ENCODE measurements at places on chromosomes 6 and 20.

DNA sequence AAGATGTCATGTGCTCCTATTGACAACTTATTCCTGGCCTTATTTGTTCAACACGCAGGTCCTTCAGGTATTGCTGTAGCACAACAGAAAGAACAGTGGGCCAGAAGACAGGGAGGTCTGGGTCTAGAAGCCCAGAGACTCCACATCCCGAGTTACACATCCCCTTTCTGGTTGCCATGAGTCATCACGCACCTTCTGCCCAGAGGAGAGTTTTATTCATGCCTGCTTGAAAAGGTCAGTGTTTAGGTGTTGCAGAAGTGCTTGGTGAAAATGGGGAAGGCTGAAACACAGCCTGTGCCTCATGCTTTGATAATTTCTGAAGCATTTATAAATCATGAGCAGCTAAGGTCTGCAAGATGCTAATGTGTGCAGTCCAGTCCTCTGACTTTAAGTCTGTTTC lies 256.4 kb downstream of the GMPR start:
- no peak for DNase-seq

- no peak for DNase-seq
These were observed 81.1 kb upstream of the SLCO4A1 start for GRCh38 chr20:62561182-62561581.

- no peak for DNase-seq
These were observed 1.1 kb downstream of the CRIP3 start for GRCh38 chr6:43307451-43308100.

- no peak for DNase-seq
These were observed 35.2 kb downstream of the HFE start for GRCh38 chr6:26122402-26122792.

DNA sequence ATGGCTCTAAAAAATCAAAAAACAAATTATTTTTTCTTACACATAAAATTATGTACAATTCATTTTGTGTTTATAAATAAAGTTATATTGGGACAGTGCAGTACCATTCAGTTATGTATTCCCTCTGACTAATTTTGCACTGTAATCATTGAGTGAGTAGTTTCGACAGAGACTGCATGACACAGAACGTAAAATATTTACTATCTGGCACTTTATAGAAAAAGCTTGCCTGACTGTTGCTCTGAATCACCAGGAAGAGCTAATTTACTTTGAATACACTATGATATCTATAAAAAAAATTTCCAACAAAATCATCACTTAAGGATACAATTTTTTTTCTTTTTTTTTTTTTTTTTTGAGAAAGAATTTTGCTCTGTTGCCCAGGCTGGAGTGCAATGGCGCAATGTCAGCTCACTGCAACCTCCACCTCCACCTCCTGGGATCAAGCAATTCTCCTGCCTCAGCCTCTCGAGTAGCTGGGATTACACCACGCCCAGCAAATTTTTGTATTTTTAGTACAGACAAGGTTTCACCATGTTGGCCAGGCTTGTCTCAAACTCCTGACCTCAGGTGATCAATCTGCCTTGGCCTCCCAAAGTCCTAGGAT lies 11.0 kb upstream of the KHDC1L start:
- DNase-seq: no peak

DNA sequence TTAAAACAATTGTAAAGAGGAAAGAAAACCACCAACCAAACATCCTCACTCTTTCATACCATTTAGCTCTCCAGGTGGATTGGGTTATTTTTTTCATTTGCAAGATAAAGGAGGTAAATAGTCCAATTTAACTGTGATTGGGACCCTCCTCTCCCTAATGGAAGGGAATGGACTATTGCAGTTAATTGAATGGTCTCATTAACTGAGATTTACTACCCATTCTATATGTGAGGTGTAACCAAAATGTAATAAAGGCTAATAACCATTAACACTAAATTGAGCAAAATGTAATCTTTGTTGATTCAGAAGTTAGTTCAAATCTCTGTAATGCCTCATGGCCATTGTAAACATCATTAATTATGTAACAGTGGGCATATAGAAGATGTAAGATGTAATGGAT lies 105.0 kb downstream of the KLHL32 start:
- DNase-seq: no peak

- no peak for DNase-seq
These were observed 662 bp upstream of the SLC9A8 start for GRCh38 chr20:49811825-49812506.

DNA sequence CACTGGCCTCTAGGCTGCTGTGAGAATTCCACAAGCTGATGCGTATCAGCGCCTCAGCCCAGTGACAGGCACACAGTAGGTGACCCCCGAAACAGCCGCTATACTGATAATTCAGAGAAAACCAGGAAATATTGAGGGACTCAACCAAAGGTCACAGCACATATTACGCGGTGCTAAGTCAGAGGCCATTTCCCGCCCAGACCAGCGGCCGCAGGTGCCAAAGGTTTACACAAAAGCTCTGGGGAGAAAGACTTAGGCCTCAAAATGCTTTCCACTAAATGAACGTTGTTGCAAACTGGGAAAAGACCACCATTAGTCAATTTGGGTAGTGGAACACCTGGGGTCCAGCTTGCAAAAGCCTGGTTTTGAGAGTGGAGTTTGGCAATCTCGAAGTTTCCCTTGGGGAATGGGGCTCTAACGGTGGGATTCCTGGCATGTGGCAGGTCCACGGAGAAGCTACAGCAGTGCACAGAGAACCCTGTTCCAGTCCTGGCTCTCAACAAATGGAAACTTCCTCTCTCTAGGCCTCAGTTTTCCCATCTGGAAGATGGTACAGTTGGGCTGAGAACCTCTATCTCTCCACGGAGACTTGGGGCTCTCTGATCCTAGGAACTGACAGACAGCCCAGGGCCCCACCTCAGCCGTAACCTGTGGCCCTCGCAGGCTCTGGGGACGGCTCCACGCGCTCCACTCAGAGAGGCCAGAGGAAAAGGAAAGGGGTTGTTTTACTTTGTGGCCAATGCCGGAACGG lies 4.7 kb downstream of the NOL4L start:
- no peak for DNase-seq

DNA sequence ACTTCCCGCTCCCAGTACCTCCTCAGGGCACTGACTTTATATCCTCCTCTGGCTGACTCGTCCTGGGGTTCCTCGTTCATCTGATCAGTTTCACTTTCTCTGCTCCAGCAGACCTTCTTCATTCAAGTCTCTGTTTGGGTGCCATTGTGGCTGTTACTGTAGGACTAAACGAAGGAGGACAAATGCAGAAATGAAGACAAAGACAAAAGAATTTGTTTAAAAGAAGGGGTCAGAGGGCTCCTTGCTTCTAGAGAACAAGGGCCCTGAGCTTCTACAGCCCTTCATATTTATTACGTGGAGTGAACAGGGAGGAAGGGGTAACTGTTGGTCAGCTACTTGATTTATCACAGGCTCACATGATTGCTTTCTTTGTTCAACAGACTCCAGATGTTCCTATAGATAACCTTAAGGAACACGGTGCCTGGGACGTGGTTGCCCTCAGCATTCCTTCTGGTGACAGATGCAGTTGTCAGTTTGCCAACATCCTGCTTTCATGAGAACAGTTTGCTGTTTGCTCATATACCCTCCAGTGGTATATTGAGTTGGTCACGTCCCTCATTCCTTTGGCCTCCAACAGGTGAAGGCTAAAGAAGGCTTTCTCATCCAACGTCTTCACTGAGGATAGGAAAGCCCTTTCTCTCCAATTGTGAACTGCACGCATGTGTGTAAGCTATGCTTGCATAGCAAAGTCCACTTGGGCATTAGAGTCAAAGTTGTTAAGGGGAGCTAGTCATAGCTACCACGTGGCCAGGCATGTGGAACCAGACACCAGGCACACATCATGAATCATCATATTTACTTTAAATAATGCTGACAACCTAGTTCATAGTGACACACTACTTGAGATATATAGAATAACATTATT lies 69.1 kb upstream of the BTN3A2 start:
- DNase-seq: no peak

DNA sequence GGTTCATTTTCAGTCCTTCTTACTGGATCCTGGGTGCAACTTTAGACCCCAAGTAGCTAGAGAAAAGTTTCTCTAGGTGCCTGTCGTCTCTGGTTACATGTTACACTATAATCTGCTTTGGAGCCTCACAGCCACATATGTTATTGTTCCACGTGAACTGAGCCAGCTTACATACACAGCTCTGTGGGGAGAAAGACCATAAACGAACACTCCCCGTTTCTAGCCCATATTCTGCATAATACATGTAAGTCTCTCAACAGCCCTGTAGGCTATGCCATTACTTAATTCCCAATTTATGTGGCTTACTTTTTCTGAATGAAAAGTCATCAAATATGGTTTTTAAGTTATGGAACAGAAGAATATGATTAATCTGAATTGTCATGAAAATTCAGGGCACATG lies 233.8 kb downstream of the BCKDHB start:
- DNase-seq: no peak

DNA sequence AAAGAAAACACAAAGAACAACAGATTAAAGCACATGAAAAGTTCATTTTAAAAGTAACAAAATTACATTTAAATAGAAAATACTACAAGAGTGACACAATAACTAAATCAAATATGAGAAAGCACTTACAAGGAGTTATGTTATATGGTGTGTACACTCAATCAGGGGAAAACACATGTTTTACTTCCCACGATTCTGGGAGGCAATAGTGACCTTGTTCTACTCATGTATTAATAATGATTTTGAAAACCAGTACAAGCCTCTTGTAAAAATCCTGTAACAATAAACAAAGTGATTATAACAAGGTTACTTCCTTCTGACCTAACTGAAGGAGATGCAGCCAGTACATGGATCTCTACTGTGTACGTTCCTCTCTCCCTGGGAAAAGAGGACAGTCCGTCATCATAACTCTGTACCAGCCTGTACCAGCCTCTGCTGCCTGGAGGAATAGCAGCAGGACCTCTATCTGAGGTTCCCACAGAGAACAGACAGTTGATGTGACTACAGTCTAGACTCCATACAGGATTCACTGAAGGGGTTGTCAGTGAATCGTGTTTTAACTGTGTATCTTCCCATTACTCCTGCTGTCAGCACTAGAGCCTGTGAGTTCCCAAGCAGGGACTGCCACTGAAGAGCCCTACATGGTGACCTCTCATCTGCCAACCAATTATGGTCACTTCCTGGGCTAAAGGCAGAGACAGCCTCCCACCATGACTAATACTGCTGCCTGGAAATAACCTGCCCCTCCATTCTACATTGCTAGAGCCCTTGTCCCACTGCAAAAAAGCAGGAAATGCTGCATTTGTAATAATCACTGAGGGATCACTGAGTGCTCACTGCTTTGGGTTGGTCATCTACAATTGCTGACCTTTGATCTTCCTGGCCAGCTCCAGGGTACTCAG lies 149.7 kb downstream of the KIF16B start:
- no peak for DNase-seq

DNA sequence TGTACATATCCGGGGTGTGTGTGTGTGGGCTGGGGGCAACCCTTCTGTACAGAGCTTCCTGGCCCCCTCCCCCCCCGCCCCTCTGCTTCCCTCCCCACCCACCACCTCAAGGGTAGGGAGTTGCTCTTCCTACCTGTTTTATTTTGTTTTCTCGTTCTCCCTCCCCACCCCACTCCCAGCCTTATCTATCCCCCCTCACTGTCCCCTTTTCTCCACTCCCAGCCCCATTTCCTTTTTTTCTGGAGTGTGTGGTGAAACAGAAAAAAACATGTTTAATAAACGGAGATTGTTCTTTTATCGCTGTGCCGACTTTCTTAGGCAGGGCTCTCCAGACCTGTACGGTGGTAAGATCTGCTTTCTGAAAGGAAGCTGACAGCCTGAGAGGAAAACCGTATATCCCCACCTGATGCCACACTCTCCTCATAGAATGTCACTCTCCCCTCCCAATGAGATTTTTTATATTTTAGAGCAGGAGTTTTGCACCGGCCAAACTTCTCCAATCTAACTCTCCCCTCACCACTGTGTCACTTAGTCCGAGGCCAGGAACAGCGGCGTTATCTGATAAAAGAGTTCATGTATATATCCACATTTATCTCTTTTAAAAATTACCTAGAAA lies 875 bp upstream of the ZBTB9 start:
- DNase-seq: no peak

GRCh38 chr6:45411959-45412358 lies 34.2 kb upstream of the SUPT3H start:
- no peak for DNase-seq

- no peak for DNase-seq
These were observed 147.1 kb upstream of the MARCKS start for GRCh38 chr6:113709936-113710509.

- DNase-seq: no peak
These were observed 19.0 kb upstream of the PREX1 start for GRCh38 chr20:48846516-48847492.

- no peak for DNase-seq
These were observed 67.2 kb upstream of the KIF25 start for GRCh38 chr6:167930295-167930694.

DNA sequence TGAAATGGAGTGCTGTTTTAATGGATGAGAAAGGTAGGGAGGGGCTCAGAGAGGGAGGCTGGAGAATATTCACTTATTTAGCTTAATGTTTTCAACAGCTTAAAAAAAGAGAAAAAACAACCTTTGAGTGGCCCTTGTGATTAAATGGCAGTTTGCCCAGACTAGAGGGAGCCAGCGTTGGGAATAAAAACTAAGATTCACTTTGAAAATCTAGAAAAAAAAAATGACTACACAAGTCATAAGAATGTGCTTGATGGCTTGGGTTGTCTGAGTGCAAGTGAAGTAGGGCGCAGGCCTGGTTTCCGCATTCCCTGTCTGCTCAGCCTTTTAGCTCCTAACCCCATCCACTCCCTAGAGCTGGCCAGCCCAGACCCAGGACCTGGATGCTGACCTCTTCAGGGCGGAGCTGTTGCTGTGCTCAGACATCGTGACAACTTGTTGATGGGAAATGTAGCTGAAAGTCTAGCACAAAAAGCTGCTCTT lies 28.9 kb downstream of the UTRN start:
- DNase-seq: no peak

GRCh38 chr6:75337835-75338580 lies 53.4 kb upstream of the TMEM30A start:
- DNase-seq: no peak

GRCh38 chr20:34675561-34675960 lies 1.3 kb downstream of the PIGU start:
- no peak for DNase-seq

GRCh38 chr6:487956-488355 lies 96.4 kb downstream of the IRF4 start:
- DNase-seq: no peak

- DNase-seq: no peak
These were observed 176.0 kb downstream of the MRPL14 start for GRCh38 chr6:43951063-43951755.

GRCh38 chr20:54479138-54479906 lies 3.9 kb downstream of the DOK5 start:
- DNase-seq: no peak

GRCh38 chr20:9485614-9486340 lies 28.6 kb upstream of the LAMP5 start:
- no peak for DNase-seq

GRCh38 chr6:6729971-6730370 lies 141.5 kb downstream of the LY86 start:
- no peak for DNase-seq

DNA sequence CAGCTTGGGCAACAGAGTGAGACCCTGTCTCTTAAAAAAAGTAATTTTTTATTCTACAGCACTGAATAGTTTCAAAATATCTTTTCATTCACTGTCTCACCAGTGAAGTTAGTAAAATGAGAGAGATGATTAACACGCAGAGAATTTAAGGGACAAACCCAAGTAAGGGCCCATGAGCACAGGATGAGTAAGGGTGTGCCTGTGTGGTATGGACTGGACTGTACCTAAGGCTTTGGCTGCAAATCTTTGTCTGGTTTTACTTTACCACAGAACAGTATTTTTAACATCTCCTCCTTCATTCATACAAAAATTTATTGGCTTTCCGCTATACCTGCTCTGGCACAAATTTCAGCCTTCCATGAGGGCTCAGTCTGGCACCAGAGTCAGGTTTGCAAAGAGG lies 433.3 kb downstream of the UTRN start:
- DNase-seq: no peak

Measured in cortex of kidney (tissue), 1 donor.